ENCODE measurements at places on chromosomes 4 and X. TPM values are rescaled to one million over a fixed set of nuclear protein-coding genes. Genes with fewer than 3 reads are reported as not detected.

The APELA gene
- not detected for total RNA-seq

The MAGEA3 gene
- total RNA-seq = not detected

The CLTRN gene
- 0.20 TPM for total RNA-seq

The TEX13D gene
- not detected for total RNA-seq

The IQSEC2 gene
- 5.9 TPM for total RNA-seq
